AG09309 (cell line): ENCODE measurements at places on chromosomes 7 and 10.

DNA sequence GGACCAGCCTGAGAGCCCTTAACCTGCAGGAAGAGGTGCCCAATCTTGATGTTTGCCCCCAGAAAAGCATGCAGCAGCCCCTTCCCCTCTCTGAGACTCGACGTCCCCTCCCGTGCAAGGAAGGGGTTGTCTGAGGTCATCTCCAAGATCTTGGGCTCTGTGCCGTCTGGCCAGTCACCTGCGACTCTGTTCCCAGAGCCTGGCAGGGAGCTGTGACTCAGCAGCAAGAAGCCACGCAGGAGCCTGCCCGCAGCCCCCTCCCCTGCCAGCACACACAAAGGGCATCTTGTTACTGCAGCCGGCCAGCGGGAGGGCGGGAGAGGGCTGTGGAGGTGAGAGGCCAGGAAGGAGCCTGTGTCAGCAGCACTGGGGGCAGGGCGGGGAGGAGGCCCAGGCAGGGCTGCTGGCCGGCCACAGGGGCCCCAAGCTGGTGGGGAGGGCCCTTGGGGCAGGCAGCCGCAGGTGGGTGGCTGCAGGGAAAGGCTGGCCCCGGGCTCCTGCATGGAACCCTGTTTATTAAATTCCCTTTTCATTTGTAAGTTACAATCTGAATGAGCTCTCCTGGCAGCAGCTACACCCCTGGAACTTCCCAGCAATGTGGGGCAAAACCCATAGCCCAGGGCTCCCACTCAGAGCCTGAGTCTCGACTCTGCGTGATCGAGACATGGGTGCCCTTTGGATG, 103.7 kb upstream of the ZMIZ1 start:
- DNase-seq: no peak

DNA sequence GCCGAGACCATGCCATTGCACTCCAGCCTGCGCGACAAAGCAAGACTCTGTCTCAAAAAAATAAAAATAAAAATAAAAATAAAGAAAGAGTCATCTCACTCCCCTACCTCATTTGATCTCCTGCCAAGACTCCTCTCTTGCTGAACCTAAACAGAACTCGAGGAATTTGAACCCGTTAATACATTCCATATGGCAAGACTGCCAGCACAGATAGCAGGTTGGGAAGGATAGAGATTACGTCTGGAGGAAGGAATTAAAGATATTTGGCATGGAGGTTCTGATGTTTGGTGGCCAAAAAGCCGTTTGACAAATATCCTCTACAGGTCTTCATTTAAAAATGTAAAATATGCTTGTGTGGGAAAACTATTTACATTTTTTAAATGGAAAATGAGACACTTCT, 549.6 kb downstream of the HTR7 start:
- DNase-seq: no peak

DNA sequence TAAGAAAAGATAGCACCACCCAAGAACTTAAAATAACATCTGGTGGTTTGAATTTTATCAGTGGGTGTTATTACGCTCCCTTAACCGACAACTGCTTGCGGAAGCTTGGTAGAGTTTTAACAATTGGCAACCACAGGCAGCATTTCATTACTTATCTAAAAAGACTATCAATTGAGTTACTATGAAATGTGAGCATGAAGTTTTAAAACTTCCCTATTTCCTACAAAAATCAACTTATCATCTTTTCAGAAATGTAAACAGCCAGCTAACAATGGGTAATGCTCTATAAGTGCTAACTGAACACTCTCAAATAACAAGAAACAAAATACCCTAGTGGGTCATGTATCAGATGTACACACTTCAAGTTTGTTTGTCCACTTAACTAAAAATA, 68.8 kb downstream of the OSBPL3 start:
- DNase-seq: no peak

- DNase-seq: no peak
Measured at GRCh38 chr7:114183311-114184088, 231.1 kb upstream of the FOXP2 start.

DNA sequence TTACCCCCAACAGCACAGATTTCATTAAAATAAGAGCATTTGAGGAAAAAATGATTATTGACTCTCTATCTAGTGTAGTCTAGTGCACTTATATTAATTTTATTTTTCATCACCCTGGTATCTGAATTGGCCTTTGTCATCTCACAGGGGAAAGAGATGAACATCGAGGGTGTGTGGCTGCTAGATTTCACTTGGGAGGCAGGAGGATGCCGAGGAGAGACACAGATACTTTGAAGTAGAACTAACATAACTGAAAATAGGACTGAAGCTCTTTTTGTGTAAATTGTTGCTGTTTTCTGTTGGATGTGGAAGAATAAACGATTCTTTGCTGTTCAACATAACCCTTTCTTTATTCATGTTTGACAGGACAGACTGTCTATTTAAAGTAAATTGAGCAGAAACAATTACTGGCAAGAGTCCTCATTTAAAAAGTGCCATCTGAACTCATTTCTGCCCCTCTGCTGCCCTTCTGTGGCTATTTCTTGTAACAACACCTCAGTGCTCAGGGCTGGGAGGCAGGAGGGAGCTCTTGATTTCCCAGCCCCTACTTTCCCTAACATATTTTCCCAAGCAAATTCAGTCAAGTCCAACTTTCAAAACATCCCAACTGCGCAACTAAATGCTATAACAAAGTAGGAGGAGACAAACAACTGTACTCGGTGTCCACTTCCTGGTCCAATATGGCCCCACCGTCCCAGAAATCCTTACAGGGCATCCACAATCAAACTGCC, 15.6 kb downstream of the LYZL1 start:
- peak; percentile 23 for DNase-seq

DNA sequence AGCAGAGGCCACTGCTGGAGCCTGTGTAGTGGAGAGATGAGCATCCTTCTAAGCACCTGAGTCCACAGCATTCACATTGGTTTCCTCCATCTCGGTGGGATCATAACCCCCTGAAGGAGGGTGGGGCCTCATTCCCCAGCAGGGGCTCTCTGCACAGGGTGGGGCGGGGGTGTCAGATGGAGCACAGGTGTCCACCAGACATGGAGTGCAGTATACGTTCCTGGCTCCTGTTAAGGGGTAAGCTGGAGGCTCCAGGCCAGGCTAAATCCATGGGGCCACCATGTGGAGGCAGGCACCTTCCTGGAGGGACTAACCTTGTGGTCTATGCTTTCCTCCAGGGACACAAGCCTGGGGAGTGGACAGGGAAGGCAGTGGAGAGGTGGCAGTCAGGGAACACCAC, 252.6 kb downstream of the GRID1 start:
- DNase-seq: no peak

- peak; percentile 1 for DNase-seq
Measured at GRCh38 chr7:5234852-5235831, 45.1 kb downstream of the WIPI2 start.

DNA sequence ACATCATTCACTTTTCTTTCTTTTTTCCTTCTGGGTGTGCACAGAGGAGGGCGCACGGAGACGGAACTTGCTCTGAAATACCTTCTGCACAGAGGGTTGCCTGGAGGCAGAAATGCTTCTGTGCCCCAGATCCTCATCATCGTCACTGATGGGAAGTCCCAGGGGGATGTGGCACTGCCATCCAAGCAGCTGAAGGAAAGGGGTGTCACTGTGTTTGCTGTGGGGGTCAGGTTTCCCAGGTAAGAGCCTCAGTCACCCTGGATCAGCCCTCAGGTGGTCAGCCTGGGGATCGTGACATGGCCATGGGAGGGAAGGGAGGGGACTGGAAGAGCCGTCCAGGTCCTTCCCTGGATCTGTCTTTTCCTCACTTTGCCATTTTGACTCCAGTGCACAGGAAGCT, 33.6 kb downstream of the VWA2 start:
- DNase-seq: no peak

GRCh38 chr10:122123186-122123585, 134.2 kb downstream of the TACC2 start:
- DNase-seq: no peak

DNA sequence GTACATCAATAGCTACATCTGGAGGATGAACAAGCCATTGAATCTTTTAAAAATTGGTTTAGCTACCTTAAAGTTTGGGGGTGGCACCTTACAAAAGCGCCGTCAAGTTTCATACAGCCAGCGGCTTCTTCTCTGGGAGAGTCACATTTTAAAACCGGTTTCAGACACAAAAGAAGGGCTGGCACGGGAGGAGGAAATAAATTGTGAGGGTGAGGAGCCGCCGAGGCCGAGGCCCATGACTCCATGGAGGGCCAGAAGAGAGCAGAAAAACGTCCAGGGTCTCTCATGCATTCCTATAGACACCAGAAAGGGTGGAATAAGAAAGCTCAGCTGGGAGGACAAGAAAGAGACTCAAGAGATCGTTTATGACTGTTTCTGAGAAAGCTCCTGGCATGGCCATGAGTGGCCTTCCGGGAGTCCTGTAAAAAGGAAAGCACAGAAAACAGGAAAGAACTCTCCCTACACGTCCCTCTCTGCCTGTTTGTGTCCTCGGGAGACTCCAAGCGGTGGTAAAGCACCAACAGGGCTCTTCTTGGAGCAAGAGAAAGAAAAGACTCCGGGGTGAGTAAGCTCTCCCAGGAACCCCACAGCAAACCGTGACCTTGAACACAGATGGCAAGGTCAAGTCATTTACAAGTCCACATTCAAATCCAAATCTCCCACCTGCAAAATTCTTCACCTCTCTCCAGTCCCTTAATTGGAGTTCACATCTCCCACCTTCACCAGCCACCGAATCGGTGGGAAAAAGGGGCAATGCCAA, 1.8 kb downstream of the FRAT2 start:
- DNase-seq: peak; percentile 76

- DNase-seq: no peak
Measured at GRCh38 chr7:94395141-94396036, 694 bp downstream of the COL1A2 start.

GRCh38 chr7:85644272-85644671, 457.4 kb upstream of the SEMA3D start:
- no peak for DNase-seq

GRCh38 chr7:8282162-8282561, 20.2 kb upstream of the ICA1 start:
- no peak for DNase-seq

DNA sequence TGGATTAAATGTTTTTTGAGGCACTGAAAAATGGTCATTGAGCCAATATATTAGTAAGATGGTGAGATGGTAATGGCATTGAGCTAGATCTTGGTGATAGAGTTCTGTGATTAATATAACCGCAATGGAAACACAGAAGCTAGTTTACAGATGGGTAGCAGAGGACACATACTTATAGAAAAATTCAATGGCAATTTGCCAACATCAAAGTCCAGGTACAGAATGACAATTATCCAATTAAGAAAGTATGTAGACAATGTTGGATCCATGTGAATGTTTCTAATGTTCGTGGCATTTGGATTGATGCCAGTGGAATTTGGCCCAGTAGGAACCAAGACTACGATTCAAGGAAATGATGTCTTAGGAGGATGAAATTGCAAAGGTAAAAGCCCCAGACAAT, 187.8 kb downstream of the GNAT3 start:
- DNase-seq: no peak

DNA sequence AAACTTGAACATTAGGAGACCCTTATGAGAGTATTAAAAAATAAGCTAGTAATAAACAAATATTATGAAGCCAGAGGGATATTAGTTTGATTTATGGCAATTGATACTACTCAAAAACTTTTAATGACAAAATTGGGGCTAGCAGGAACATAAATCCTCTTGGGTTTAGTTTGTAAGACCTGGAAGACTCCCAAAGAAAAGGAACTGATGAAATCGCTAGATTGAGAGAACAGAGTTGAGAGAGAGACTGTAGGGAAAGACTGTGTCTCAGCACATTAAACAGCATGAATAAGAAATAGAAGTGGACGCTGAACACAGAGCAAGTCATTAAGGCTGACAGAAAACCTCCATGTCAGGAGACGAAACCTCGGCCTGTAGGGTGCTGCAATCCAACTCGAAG, 56.4 kb downstream of the ICA1 start:
- peak; percentile 20 for DNase-seq

DNA sequence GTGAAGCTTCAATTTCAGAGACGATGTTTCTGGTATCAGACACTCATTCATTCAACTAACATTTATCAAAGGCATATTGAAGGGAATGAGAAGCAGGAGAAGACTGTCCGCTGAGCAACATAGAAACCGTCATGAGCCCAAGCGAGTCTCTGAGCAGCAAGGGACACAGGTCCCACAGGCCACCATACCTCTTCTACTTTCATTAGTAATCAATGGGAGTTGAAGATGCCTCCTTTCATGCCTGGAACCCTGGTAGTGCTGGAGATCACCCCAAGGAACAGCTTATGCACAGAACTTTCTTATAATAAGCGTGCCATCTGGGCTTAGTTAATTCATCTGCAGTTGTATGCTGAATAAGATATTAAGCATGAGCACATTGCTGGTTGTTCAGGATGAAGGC, 1.2 kb downstream of the PAX4 start:
- no peak for DNase-seq

DNA sequence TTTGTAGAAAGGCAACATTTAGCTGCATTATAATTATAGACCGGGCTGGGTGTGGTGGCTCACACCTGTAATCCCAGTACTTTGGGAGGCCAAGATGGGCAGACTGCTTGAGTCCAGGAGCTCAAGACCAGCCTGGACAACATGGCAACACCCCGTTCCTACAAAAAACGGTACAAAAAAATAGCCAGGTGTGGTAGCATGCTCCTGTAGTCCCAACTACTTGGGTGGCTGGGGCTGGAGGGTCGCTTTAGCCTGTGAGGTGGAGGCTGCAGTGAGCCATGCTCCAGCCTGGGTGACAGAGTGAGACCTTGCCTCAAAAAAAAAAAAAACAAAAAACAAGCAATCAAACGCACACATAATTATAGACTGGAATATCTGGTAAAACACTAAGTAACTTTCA, 5.0 kb downstream of the YWHAG start:
- DNase-seq: no peak

- no peak for DNase-seq
Measured at GRCh38 chr7:141841385-141841784, at the start of gene PRSS37. Gene PRSS37 (minus strand): TSS chr7:141841485. CDS start chr7:141841049, 436 bp downstream.

DNA sequence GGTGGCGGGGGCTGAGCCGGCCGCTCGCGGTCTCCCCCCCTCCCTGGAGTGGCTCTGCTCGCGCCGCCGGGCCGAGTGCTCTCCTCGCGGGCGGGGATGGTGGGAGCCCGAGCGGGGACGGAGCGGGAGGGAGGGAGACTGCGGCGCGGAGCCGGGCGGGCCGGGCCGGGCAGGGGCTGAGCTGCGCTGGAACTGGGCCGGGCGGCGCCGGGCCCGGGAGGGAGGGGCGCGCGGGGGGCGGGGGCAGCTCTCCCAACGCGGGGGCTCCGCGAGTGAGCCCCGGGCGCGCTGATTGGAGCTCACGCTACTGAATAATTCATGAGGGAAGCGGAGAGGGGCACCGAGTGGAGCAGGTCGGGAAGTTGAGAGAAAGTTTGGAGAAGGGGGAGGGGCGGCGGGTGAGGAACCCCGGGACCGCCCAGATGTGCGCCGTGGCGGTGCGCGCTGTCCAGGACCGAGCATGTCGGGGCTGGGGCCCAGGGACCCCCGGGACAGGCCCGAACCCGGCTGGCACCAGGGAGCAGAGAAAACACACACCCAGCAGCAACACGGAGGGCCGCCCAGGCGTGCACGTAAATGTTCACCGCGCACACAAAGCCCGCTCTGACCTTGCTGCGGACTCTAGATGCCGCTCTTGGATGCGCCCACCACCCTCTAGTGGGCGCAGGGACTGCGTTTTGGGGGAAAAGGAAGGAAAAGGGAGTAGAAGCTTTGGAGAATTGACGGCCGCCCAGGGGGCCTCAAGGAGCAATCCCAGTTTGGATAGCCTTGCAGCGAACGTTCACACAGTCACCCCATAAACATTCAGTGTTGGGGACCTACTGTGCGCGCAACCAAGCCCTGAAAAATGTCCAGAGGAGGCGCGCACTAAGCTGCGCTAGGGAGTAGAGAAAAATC, at the start of gene EPHB4:
Gene EPHB4, minus strand, starts transcription at position 194 of the 897 bp plus-strand sequence. CDS start 493 bp downstream, outside the sequence.
- no peak for DNase-seq
